ENCODE measurements at places on chromosomes 6 and 20. TPM values are rescaled to one million over a fixed set of nuclear protein-coding genes. Genes with fewer than 3 reads are reported as not detected.

GRCh38 chr6:148556410-148556809, 190.4 kb upstream of the UST start:
- no peak overlapping the region for H3K4me3 ChIP-seq
- no peaks in the 10 kb centered on the region for H3K4me1 ChIP-seq
- no peak for DNase-seq

- no peak overlapping the region for H3K4me3 ChIP-seq
- DNase-seq: no peak
- no peaks in the 10 kb centered on the region for H3K27me3 ChIP-seq
Measured at GRCh38 chr6:150691463-150691862, 91.8 kb downstream of the PLEKHG1 start.

DNA sequence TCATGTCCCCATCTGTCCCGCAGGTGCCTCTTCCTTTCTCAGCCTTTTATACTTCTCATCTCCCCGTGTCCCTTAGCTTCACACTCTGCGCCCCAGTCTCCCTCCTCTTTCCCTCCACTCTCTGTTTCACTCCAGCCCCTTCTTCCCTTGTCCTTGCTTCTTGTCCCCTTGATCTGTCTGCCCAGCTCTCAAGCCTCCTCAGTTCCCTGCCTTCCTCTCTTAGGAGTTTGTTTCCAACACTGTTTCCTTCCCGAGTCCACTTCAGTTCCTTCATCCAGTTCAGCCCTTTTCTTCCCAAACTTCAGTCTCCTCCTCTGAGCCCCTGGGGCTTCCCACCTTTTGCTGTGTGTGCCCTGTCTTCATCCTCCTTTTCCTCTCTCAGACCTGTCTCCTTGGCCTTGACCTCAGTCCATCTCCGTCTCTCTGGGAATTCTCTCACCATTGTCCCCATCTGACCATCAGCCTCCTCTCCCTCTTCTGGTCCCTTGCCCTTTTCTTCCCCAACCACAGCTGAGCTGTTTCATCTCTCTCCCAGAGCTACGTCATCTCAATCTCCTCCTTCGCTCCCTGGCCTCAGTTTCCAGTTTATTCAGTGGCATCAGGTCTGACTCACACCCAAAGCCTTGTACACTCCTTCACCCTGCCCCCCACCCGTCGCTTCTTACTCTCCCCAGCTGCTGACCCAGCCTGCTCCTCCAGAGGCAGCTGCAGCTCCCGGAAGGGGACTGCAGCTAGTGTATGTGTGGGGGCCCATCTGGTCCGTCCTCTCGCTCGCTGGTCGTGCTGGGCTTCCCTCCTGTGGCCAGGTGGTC, 2.7 kb upstream of the DDR1 start:
- no peaks in the 10 kb centered on the region for H3K36me3 ChIP-seq
- DNase-seq: peak; percentile 74
- H3K4me1 ChIP-seq: peaks cover 39% of the 10 kb centered on the region
- peak overlapping the region; percentile 32 for H3K4me3 ChIP-seq
- peak overlapping the region; percentile 97 for H3K27ac ChIP-seq

KHDRBS2 gene
- total RNA-seq: 0.76 TPM

AARS2 gene
- 12.6 TPM for total RNA-seq

- no peak for DNase-seq
- no peaks in the 10 kb centered on the region for H3K36me3 ChIP-seq
- H3K27me3 ChIP-seq: no peaks in the 10 kb centered on the region
Measured at GRCh38 chr6:42281570-42281969, 63.9 kb upstream of the MRPS10 start.

GRCh38 chr6:30219244-30219643, 6.0 kb upstream of the TRIM26 start:
- H3K36me3 ChIP-seq: no peaks in the 10 kb centered on the region
- H3K27ac ChIP-seq: no peak overlapping the region
- H3K4me1 ChIP-seq: no peaks in the 10 kb centered on the region
- H3K27me3 ChIP-seq: no peaks in the 10 kb centered on the region
- DNase-seq: peak; percentile 71
- no peak overlapping the region for H3K4me3 ChIP-seq

NKX2-2 gene
- not detected for total RNA-seq

- H3K4me1 ChIP-seq: peaks cover 2% of the 10 kb centered on the region
- H3K36me3 ChIP-seq: peaks cover 4% of the 10 kb centered on the region
- DNase-seq: peak; percentile 97
- peak overlapping the region; percentile 80 for H3K4me3 ChIP-seq
- no peaks in the 10 kb centered on the region for H3K27me3 ChIP-seq
Measured at GRCh38 chr20:62937268-62938104, 461 bp upstream of the GID8 start.

GRCh38 chr6:136775081-136775480, 17.2 kb downstream of the MAP3K5 start:
- H3K27me3 ChIP-seq: no peaks in the 10 kb centered on the region
- no peaks in the 10 kb centered on the region for H3K4me1 ChIP-seq
- no peaks in the 10 kb centered on the region for H3K36me3 ChIP-seq
- H3K27ac ChIP-seq: no peak overlapping the region
- DNase-seq: no peak

SMIM28 gene
- total RNA-seq: not detected

RFX6 gene
- not detected for total RNA-seq

- no peaks in the 10 kb centered on the region for H3K27me3 ChIP-seq
- DNase-seq: no peak
- no peak overlapping the region for H3K4me3 ChIP-seq
- H3K4me1 ChIP-seq: no peaks in the 10 kb centered on the region
- no peaks in the 10 kb centered on the region for H3K36me3 ChIP-seq
Measured at GRCh38 chr6:14467591-14467990, 350.0 kb downstream of the CD83 start.

FAM83D gene
- total RNA-seq: 0.79 TPM

SCGN gene
- 8.7 TPM for total RNA-seq

- H3K27me3 ChIP-seq: no peaks in the 10 kb centered on the region
- no peak overlapping the region for H3K4me3 ChIP-seq
- no peaks in the 10 kb centered on the region for H3K36me3 ChIP-seq
Measured at GRCh38 chr6:16206595-16207037, 31.8 kb upstream of the GMPR start.

DNA sequence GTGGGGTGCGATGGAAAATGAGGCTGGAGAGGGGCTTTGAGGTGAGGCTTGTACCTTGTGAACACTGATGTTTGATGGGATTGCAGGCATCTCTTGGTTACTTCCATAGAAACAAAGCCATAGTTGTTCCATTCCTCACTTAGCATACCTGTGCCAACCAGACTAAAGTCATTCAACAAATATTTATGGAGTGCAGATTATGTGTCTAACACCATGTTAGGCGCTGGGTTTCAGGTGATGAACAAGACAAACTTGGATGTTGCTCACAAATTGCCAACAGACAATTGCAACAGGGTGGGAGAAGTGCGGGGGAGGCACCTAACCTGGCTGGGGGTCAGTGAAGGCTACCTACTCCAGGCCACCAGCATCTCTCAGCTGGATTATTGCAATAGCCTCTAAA, 1.5 kb downstream of the TTPAL start:
- H3K27me3 ChIP-seq: no peaks in the 10 kb centered on the region
- no peaks in the 10 kb centered on the region for H3K36me3 ChIP-seq
- H3K4me1 ChIP-seq: peaks cover 15% of the 10 kb centered on the region
- H3K27ac ChIP-seq: no peak overlapping the region

DNA sequence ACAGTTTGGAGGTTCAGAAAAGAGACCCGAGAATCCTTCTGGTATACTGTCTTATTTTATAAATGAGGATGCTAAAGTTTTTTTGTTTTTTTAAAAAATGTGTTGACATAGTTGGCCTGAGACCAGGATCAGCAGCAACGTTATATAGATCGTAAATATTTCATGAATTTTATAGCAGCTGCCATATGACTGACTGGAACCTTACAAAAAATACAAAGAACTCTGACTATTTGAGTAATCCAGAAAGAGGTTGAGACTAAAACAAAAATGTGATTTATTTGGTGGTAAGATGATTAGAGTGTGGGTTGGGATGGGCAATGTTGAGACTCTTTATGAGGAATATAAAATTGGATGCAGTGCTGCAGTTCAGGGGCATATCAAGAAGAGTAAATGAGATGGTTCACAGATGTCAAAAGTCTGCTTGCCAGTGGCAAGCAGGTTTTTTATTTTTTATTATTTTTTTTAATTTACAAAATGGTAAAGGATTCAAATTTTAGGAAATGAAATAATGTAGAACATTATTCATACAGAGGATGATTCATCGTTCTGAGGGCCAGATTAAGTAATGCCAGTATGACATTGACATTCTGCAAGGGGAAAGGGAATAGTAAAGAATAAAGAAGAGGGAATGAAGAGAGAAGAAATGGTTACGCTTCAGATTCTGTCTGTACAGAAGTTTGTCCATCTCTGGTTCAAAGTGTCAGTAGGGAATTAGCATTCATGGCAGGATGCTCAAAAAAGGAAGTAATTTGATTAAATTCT, 58.5 kb downstream of the SCAF8 start:
- H3K36me3 ChIP-seq: peaks cover 11% of the 10 kb centered on the region
- no peaks in the 10 kb centered on the region for H3K27me3 ChIP-seq
- no peak overlapping the region for H3K27ac ChIP-seq
- DNase-seq: no peak
- no peak overlapping the region for H3K4me3 ChIP-seq

ZNF334 gene
- 8.2 TPM for total RNA-seq

IL20RA gene
- total RNA-seq: 0.16 TPM
